ENCODE measurements at places on chromosomes 3 and 15. TPM values are rescaled to one million over a fixed set of nuclear protein-coding genes. Genes with fewer than 3 reads are reported as not detected.

The MYZAP gene
- 0.91 TPM for total RNA-seq

The CLCN2 gene
- 5.9 TPM for total RNA-seq

The SCN5A gene
- 0.38 TPM for total RNA-seq

The SPESP1 gene
- total RNA-seq = not detected

The CCDC39 gene
- total RNA-seq = not detected

The SPTSSB gene
- not detected for total RNA-seq

The XCR1 gene
- total RNA-seq = not detected

The ZIC1 gene
- 0.02 TPM for total RNA-seq

The TAGLN3 gene
- not detected for total RNA-seq

The CLRN1 gene
- total RNA-seq = not detected

The C3orf49 gene
- total RNA-seq = not detected

The KBTBD8 gene
- total RNA-seq = 0.40 TPM

The FBXW12 gene
- total RNA-seq = not detected

The PIGZ gene
- total RNA-seq = 1.5 TPM

The CNBP gene
- total RNA-seq = 346 TPM

The GOLGA8R gene
- total RNA-seq = 0.26 TPM

The CADM2 gene
- 0.11 TPM for total RNA-seq

The NPAP1 gene
- not detected for total RNA-seq

The SLC9A9 gene
- 0.31 TPM for total RNA-seq

The PPM1L gene
- 0.73 TPM for total RNA-seq

The SMAD6 gene
- total RNA-seq = 26.9 TPM

The PPP2R3A gene
- 2.3 TPM for total RNA-seq

The P2RY12 gene
- not detected for total RNA-seq

The CSPG5 gene
- total RNA-seq = 0.97 TPM

The HRG gene
- not detected for total RNA-seq

The WDR93 gene
- 0.25 TPM for total RNA-seq

The FGF12 gene
- 0.81 TPM for total RNA-seq
